ENCODE measurements at places on chromosomes 2 and 18.

- no peak for DNase-seq
Observed at GRCh38 chr2:120893811-120894584, 158.3 kb downstream of the GLI2 start.

- DNase-seq = no peak
Observed at GRCh38 chr2:157940024-157940423, 63.9 kb upstream of the ACVR1 start.

DNA sequence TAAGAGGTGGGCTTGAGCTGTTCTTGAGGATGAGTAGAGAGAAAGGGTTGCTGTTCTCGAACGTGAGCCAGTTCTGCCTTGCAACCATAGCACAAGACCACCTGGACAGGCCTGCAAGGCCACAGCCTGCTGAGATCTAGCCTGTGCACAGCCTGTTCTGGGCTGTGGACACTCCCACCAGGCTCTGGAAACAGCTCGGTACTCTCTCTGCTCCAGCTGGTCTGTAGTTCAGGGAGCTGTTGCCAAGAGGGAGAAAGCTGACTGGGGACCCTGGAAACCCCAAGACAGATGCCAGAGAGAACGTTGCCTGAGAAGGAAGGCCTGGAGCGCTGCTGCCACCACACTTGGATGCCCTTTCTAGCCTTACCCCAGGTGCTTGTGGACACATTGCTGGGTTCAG, 69.8 kb downstream of the CTIF start:
- no peak for DNase-seq

DNA sequence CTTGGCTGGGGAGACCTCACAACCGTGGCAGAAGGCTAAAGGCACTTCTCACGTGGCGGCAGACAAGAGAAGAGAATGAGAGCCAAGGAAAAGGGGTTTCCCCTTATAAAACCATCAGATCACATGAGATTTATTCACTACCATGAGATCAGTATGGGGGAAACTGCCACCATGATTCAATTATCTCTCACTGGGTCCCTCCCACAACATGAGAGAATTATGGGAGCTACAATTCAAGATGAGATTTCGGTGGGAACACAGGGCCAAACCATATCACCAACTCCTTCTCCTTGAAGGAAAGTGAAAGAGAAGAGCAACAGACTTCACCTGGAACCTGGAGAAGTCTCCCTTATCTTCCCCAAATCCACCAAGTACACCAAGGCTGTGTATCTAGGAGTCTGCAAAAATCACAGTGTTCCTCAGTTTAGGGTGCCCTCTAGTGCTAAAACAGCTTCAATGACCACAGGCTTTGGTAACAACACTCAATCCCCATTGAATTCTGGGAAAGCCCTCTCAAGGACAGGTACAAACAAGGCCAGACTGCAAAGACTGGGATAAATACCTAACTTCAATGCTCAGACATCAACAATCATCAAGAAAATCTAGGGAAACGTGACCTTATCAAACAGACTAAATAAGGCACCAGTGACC, 148.8 kb upstream of the SRD5A2 start:
- no peak for DNase-seq

DNA sequence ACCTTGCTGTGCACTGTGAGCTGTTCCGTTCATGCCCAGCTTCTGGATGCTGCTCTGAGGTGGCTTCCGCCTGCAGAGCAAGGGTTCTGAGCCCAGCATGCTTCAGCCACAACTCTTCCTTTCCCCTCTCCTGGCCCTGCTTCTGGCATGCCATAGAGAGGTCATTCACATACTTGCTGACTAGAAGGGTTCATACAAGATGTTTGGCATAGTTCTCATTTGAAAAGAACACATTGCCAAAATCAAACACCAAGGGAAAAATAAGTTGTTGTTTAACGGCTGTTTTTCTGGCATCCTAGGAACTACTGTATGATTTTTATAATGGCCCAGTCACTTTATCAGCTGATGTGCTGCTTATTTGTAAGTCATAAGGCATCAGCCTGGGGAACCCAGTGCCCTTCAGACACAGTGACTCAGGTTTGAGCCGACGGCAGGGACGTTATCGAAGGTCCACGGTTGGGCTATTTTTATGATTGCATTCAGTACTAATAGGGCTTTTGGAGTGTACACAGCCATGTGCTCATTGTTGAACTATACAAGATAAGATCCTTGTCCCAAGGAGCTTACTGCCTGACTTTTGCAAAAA, 53.9 kb upstream of the CTAGE1 start:
- peak; percentile 29 for DNase-seq

- DNase-seq = no peak
Observed at GRCh38 chr2:218855305-218856166, 4.1 kb upstream of the WNT6 start.

DNA sequence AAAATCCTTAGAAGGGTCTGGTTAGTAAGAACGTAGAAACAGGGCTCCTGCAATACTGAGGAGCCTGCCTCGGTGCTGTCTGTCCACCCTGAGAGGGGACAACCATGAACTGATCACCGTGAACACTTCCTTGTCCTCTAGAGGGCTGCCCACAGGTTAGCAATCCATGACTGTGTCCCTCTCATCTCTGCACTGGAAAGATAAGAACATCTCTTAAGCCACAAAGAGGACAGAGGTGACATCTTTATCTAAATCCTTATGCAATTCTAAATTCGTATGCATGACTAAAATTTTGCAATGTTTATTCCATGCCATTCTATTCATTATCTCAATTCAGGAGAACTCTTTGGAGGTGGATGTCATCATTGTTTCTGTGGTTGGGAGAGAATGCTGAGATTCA, 12.8 kb downstream of the EFR3B start:
- no peak for DNase-seq

- peak; percentile 63 for DNase-seq
Observed at GRCh38 chr2:71466301-71467179, 13.2 kb downstream of the DYSF start.

- no peak for DNase-seq
Observed at GRCh38 chr2:53787614-53788289, 908 bp downstream of the ERLEC1 start.

All from right hindlimb (tissue), 1 donor.